ENCODE measurements at places on chromosomes 16 and 17. TPM values are rescaled to one million over a fixed set of nuclear protein-coding genes. Genes with fewer than 3 reads are reported as not detected.

Gene GUCY2D
- total RNA-seq, result not detected

Gene PPP1R27
- total RNA-seq, result not detected

Gene CLN3
- total RNA-seq, result 6.9 TPM

Gene CCNF
- 43.4 TPM for total RNA-seq

Gene TPPP3
- not detected for total RNA-seq

Gene ALOX15
- total RNA-seq, result not detected

Gene KCNH4
- total RNA-seq, result not detected

Gene KRT33B
- total RNA-seq, result 0.21 TPM

Gene KRT39
- total RNA-seq, result not detected

Gene FAM83G
- 6.7 TPM for total RNA-seq

Gene WSCD1
- total RNA-seq, result 0.32 TPM

Gene CTRB2
- total RNA-seq, result not detected

Gene PITPNM3
- 6.0 TPM for total RNA-seq

Gene HBA1
- total RNA-seq, result not detected

Gene MYH8
- total RNA-seq, result not detected

Gene LITAFD
- total RNA-seq, result not detected

Gene NSMCE1
- total RNA-seq, result 62.6 TPM

Gene ELMO3
- 0.72 TPM for total RNA-seq

Gene CMTM1
- total RNA-seq, result 3.5 TPM

Gene ABCC12
- not detected for total RNA-seq

Gene TEX19
- 0.34 TPM for total RNA-seq

Gene ACSM2A
- not detected for total RNA-seq

Gene NPIPA3
- total RNA-seq, result 0.13 TPM

Gene GAS2L2
- not detected for total RNA-seq

Gene SLC13A2
- total RNA-seq, result not detected

Gene NOL3
- total RNA-seq, result 24.1 TPM

Gene CCDC78
- 0.26 TPM for total RNA-seq

Gene SULT1A4
- total RNA-seq, result 3.6 TPM

Gene MMP25
- total RNA-seq, result not detected

Gene SSH2
- total RNA-seq, result 12.9 TPM

Gene SDR42E1
- not detected for total RNA-seq

Gene KRT33A
- total RNA-seq, result not detected

Gene SAMD14
- not detected for total RNA-seq

Gene ACSM3
- 0.18 TPM for total RNA-seq

Gene DPEP1
- 6.2 TPM for total RNA-seq

Gene AURKB
- total RNA-seq, result 99.7 TPM

Gene MGAT5B
- total RNA-seq, result 14.4 TPM

Gene CRAMP1
- 10.3 TPM for total RNA-seq

Gene TEKT5
- total RNA-seq, result not detected

Gene EFCAB5
- total RNA-seq, result not detected

Gene AIPL1
- total RNA-seq, result not detected

Gene CCL13
- not detected for total RNA-seq

Gene TOP3A
- 80.2 TPM for total RNA-seq

Gene SLC5A2
- not detected for total RNA-seq

Gene BMERB1
- 34.6 TPM for total RNA-seq

Gene TRIM65
- total RNA-seq, result 17.6 TPM

Gene CLDN6
- not detected for total RNA-seq

Gene MT1F
- total RNA-seq, result not detected

Gene SOCS3
- 71.9 TPM for total RNA-seq

Gene GFAP
- total RNA-seq, result not detected

Gene NXPH3
- 2.2 TPM for total RNA-seq

Gene RAP1GAP2
- 2.9 TPM for total RNA-seq

Gene SLC38A8
- total RNA-seq, result not detected

Gene ZNF469
- 2.0 TPM for total RNA-seq

Gene ZP2
- total RNA-seq, result not detected

Gene PRCD
- not detected for total RNA-seq

Gene ADAMTS18
- not detected for total RNA-seq

Gene CDRT4
- total RNA-seq, result not detected

Gene CD300H
- total RNA-seq, result not detected

All from SJSA1 (cell line).